ENCODE measurements at places on chromosomes 3 and 15.

GRCh38 chr15:101250341-101250831 is 1.5 kb downstream of the CHSY1 start:
- no peak for DNase-seq

DNA sequence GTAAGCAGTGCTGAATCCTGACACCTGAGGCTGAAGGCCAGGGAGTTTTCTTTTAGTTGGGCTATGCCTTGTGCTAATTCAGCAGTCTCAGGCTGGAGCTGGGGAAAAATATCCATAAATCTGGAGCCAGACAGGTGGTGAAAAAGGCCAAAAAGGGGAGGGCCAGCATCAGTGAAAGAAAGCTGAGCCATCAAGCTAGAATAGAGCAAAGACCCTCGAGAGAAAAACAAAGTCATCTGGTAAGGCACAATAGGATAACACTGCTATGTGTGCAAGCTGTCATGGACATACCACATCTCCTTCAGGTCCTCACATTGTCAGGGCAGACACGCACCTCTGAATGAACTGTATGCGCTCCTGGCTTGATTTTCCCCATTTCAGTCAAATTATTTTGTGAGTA is 687.9 kb downstream of the SQOR start:
- no peak for DNase-seq

GRCh38 chr3:161422171-161422700 is 50.9 kb upstream of the SPTSSB start:
- no peak for DNase-seq

DNA sequence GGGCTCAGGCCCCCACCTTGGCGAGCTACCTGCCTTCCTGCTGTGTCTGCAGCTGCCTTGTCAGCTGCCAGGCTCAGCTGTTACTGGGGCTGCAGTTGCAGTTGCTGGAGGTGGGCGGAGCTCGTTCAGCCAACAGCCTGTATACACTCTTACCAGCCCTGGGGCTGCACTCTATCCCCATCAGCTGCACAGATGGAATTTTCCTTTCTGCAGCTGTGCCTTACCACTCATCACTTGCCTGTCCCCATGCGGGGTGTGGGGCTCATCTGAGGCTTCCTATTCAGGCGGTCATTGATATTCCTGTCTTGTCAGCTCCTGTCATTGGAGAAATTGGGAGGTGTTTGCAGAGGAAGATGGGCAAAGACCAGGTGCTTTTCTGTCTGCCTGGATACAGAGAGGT is 9.1 kb upstream of the SYN2 start:
- no peak for DNase-seq

- peak; percentile 34 for DNase-seq
Observed at GRCh38 chr3:101779047-101779821, at the start of gene NXPE3. Gene NXPE3, plus strand, starts transcription at chr3:101779211. Its CDS starts 6,386 bp downstream, at chr3:101785597.

- no peak for DNase-seq
Observed at GRCh38 chr3:8657804-8658305, 13.3 kb upstream of the SSUH2 start.

- no peak for DNase-seq
Observed at GRCh38 chr3:144189044-144189443, 217.4 kb downstream of the DIPK2A start.

DNA sequence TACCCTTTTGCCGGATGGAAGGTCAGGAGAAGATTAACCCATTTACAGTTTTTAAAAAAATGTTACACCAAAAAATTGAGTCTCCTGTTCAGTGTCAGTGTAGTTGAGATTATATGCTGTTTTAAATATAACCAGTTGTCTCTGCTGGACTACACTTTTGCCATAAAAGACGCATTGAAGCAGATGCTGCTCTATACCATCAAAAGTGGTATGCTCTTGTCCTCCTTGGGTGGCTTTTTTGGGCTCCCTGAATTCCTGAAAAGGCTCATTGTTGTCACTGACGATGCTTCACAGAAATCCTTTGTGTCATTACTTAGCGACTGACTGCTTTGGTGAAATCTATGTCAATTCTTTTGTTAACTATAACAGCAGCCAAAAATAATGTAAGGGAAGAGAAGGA is 133.9 kb upstream of the SKOR1 start:
- DNase-seq: no peak

DNA sequence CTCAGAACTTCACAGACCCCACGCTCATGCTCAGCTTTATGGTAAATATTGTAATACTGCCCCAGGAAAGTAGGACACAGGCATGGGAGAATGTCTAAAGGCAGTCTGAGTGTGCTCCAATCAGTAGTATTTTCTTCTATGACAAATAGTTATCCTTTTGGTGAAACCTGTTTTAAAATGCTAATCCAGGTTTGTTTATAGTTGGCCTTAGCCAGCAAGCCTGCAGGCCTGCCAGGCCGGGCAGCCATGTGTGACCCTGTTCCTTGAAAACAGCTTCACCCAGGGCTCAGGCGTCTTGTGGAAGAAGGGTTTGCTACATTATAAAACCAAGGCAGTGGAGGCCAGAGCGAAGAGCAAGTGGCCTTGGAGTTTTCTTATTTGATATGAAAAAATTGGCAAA is 104.7 kb downstream of the SEMA6D start:
- no peak for DNase-seq

- DNase-seq: no peak
Observed at GRCh38 chr15:63559753-63560152, 37.4 kb upstream of the FBXL22 start.

GRCh38 chr15:80172401-80172800 is 19.6 kb downstream of the FAH start:
- DNase-seq: no peak

DNA sequence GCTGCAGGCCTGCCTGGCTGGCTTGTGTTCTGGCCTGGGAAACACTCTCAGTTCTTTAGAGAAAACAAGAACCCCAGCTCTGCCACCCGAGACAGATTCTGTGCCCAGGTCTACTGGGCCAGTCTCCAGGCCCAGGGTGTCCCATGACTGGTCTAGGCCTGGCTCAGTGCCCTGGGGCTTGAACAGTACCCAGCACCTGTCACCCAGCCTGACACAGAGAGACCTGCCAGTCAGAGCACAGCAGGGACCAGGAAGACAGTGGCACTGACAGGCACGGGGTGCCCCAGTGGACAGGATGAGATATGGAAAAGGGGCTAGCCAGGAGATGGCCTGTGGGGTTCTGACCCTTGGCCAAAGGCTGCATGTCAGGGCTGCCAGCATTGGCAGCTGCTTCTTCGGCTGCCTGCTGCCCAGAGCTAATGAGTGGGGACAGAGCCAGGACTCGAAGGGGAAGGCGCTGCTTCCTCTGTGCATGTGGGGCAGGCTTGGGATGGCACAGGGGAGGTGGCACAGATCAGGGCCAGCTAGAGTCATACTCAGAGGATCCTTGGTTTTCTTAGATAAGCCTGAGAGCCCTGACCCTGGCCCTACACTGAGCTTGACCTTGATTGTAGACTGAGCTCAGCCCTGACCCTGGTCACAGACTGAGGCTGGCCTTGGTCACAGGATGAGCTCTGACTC is 15.1 kb downstream of the CCDC33 start:
- DNase-seq: no peak

DNA sequence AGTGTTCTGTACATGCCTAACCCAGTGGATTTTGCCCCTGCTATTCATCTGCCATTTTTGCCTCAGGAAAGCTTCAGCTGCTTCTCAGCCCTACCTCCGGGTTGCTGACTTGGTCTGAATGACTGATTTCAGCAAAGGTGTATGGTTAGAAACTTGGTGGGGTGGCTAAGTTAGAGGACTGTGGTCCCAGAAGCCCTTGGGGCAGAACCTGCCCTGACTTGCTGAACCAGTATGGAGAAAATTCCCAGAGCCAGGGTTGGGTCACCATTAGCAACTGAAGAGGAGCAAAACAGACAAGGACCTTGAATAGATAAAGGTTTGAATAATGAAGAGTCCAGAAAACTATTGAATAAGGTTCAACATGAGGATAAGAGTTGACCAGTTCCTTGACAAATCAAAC is 6.1 kb upstream of the WWTR1 start:
- no peak for DNase-seq

DNA sequence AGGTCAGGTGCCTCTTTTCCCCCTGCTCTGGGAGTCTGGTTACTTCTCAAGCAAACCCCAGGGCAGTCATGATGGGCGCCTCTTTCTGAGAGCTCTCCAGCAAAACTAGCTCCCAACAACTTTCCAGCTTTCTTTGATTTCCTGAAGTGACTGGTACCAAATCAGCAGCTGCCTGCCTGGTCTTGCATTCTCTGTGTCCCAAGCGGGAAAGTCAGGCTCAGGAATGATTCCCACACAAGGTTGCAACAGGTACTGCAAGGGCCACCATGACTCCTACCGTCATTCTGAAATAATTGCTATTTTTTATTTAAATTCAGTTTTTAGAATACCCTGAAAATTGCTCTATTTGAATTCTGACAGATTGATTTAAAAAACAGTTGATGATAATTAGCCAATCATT is 658.7 kb downstream of the SQOR start:
- DNase-seq: no peak

GRCh38 chr15:36024031-36024688 is 478.2 kb upstream of the DPH6 start:
- no peak for DNase-seq

All from amniotic stem cell (primary cell).